ENCODE measurements at places on chromosomes 11 and 22.

- H3K36me3 ChIP-seq, result no peaks in the 10 kb centered on the region
- no peak overlapping the region for H3K27ac ChIP-seq
- H3K4me3 ChIP-seq, result no peak overlapping the region
- H3K27me3 ChIP-seq, result peaks cover 34% of the 10 kb centered on the region
These were observed 61.4 kb upstream of the ASPHD2 start for GRCh38 chr22:26367402-26368245.

- peaks cover 2% of the 10 kb centered on the region for H3K36me3 ChIP-seq
- H3K4me1 ChIP-seq, result peaks cover 66% of the 10 kb centered on the region
- H3K27ac ChIP-seq, result peak overlapping the region; percentile 82
- H3K27me3 ChIP-seq, result no peaks in the 10 kb centered on the region
- DNase-seq, result no peak
These were observed 26.8 kb downstream of the TNRC6B start for GRCh38 chr22:40204321-40205116.

DNA sequence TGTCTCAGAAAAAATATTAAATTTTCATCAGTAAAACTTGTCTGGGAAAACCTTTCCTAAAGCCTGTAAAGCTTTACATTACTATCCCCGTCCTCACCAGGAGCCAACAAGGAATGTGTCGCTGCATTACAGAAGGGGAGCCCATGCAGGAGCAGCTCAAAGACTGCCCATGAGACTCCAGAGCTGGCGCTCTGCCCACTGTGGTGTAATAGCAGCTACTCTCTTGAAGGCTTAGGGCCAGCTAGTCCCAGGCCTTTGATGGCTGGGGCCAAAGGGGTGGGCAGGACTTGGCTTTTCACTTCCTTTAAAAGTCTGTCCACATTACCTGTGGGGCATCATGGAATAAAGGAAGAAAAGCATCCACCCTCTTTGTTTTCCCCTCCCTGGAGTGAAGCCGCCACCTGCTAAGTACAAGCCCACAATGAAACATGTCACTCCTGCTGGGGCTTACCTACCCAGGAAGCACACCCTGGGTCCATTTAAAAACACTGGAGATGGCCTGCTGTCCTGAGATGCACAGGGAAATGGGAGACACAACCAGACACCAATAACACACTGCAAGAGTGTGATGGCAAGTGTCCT is 150.7 kb downstream of the ADAMTS15 start:
- no peaks in the 10 kb centered on the region for H3K36me3 ChIP-seq
- peaks cover 3% of the 10 kb centered on the region for H3K27me3 ChIP-seq
- H3K4me1 ChIP-seq, result no peaks in the 10 kb centered on the region

- H3K4me3 ChIP-seq, result no peak overlapping the region
- H3K27ac ChIP-seq, result no peak overlapping the region
- peaks cover 3% of the 10 kb centered on the region for H3K27me3 ChIP-seq
- DNase-seq, result no peak
These were observed 313.4 kb downstream of the DLG2 start for GRCh38 chr11:85313741-85314140.

- no peak for DNase-seq
- H3K27me3 ChIP-seq, result no peaks in the 10 kb centered on the region
- no peak overlapping the region for H3K4me3 ChIP-seq
- no peaks in the 10 kb centered on the region for H3K36me3 ChIP-seq
- no peaks in the 10 kb centered on the region for H3K4me1 ChIP-seq
These were observed 28.5 kb upstream of the MUC5B start for GRCh38 chr11:1194231-1194976.

GRCh38 chr11:97567801-97568200 is 1178.0 kb downstream of the JRKL start:
- H3K4me1 ChIP-seq, result no peaks in the 10 kb centered on the region
- H3K4me3 ChIP-seq, result no peak overlapping the region
- H3K27ac ChIP-seq, result no peak overlapping the region
- H3K36me3 ChIP-seq, result no peaks in the 10 kb centered on the region
- no peak for DNase-seq
- H3K27me3 ChIP-seq, result no peaks in the 10 kb centered on the region

GRCh38 chr22:24772493-24773220 is 1.9 kb downstream of the PIWIL3 start:
- H3K27me3 ChIP-seq, result peaks cover 8% of the 10 kb centered on the region
- no peaks in the 10 kb centered on the region for H3K36me3 ChIP-seq
- no peak overlapping the region for H3K27ac ChIP-seq
- no peak for DNase-seq

- DNase-seq, result no peak
- no peak overlapping the region for H3K4me3 ChIP-seq
- no peak overlapping the region for H3K27ac ChIP-seq
- H3K27me3 ChIP-seq, result peaks cover 7% of the 10 kb centered on the region
- no peaks in the 10 kb centered on the region for H3K36me3 ChIP-seq
These were observed 72.7 kb upstream of the AKIP1 start for GRCh38 chr11:8838248-8838647.

DNA sequence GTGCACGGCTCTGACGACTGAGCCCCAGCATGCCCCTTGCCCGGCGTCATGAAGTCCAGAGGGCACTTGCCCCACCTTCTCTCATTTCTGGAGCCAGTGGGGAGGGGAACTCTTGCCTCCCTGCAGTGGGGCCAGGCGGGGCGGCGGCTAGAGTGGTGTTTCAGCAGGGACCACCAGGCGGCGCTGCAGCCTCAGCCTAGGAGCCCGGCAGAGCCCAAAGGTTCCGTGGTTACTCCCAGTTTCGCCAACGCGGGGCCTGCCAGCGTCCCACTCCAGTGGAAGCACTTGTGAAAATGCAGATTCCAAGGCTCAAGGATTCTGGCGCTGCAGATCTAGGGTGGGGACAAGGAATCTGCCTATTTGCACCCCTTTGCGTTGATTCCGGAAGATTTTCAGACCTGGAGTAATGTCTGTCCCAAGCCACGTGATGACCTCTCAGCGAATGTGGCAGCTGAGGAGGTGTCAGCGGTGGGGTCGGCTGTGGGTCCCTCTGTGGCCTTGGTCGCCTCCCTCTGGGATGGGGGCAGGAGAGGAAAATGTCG is 55.7 kb downstream of the CD82 start:
- H3K36me3 ChIP-seq, result peaks cover 26% of the 10 kb centered on the region
- H3K27me3 ChIP-seq, result no peaks in the 10 kb centered on the region
- peaks cover 29% of the 10 kb centered on the region for H3K4me1 ChIP-seq
- no peak overlapping the region for H3K4me3 ChIP-seq
- peak; percentile 54 for DNase-seq
- H3K27ac ChIP-seq, result no peak overlapping the region

DNA sequence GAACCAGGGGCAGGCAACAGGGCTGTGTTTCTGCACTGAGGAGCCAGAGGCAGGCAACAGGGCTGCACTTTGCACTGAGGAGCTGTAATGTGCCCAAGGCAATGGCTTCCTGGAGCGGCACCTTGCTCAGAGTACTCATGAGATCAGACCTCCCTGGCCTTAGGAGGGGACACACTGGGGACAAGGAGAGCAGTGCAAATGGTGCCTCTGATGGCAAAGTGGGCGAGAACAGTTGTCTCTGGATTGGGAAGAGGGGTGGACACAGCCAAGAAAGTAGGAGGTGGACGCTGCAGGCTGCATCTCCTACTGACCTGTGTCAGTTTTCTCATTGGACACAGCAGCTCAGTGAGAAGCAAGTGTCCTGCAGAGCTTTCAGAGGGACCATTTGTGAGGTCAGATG is 1443.3 kb downstream of the TBC1D22A start:
- no peaks in the 10 kb centered on the region for H3K4me1 ChIP-seq
- H3K4me3 ChIP-seq, result no peak overlapping the region
- no peak for DNase-seq
- H3K36me3 ChIP-seq, result no peaks in the 10 kb centered on the region
- H3K27me3 ChIP-seq, result peaks cover 6% of the 10 kb centered on the region
- no peak overlapping the region for H3K27ac ChIP-seq

Data from activated naive CD8-positive, alpha-beta T cell treated with anti-CD3 and anti-CD28 coated beads for 36 hours (primary cell).